Esophagus muscularis mucosa (tissue), 4 donors: ENCODE measurements at places on chromosomes 13 and 19. TPM values are rescaled to one million over a fixed set of nuclear protein-coding genes. Genes with fewer than 3 reads are reported as not detected.
A peak's percentile ranks its signal among the peaks of the same experiment; 100 is the strongest.

Gene ACP7
- not detected for total RNA-seq

Gene CBY2
- not detected for total RNA-seq

DNA sequence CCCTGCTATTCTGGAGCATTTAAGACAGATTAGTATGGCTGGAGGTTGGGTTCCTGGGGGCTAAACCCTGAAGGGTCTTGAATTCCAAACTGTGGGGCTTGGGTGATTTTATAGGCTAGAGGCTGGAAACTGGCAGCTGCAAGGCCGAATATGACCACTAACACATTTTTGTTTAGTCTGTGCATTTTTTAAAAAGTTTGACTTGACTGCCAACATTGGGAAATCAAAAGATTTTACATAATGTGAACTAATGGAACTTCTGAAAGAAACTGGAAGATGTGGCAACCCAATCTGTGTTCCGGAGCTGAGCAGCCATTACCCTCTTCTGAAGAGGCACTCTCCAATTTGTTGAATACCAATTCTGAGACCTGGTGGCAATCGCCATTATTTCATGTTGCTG, 5.1 kb downstream of the ZNF784 start:
- no peak for DNase-seq
- no peak overlapping the region for H3K4me3 ChIP-seq
- peaks cover 49% of the 10 kb centered on the region for H3K36me3 ChIP-seq
- peak overlapping the region; percentile 36 for H3K27ac ChIP-seq
- no peaks in the 10 kb centered on the region for H3K27me3 ChIP-seq

Gene EFNB2
- total RNA-seq, result 18.5 TPM

Gene BEST2
- not detected for total RNA-seq

DNA sequence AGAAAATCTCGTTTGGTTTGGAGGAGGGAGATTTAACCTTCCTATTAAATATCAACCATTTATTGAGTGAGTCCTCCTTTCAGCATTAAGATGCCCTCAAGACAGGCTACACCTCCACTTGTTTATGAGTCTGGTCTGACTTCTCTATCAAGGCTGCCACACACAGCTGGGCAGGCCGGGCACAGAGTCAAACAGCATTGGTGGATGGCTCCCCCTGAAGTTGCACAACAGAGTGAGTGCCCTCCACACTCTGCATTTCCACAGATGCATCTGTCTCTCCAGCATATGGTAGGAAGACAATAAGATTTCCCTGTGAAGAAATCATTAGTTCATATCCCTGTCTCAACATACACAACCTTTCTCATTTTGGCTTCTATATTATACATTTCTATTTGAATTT, 31.4 kb downstream of the PHF11 start:
- peaks cover 5% of the 10 kb centered on the region for H3K36me3 ChIP-seq
- no peaks in the 10 kb centered on the region for H3K27me3 ChIP-seq
- DNase-seq, result no peak
